ENCODE measurements at places on chromosomes 16 and 17. TPM values are rescaled to one million over a fixed set of nuclear protein-coding genes. Genes with fewer than 3 reads are reported as not detected.

GNG13 gene
- polyA plus RNA-seq = not detected

GRCh38 chr17:78343543-78344201 is 16.2 kb downstream of the SOCS3 start:
- no peak for DNase-seq

- no peak for DNase-seq
Observed at GRCh38 chr16:85192238-85193114, 80.2 kb upstream of the CIBAR2 start.

GRCh38 chr16:69859105-69859989 is 91.8 kb upstream of the CLEC18A start:
- DNase-seq = no peak

MARVELD3 gene
- not detected for polyA plus RNA-seq

SKAP1 gene
- not detected for polyA plus RNA-seq

- DNase-seq = no peak
Observed at GRCh38 chr16:83350481-83350880, 457.3 kb upstream of the HSBP1 start.

DNA sequence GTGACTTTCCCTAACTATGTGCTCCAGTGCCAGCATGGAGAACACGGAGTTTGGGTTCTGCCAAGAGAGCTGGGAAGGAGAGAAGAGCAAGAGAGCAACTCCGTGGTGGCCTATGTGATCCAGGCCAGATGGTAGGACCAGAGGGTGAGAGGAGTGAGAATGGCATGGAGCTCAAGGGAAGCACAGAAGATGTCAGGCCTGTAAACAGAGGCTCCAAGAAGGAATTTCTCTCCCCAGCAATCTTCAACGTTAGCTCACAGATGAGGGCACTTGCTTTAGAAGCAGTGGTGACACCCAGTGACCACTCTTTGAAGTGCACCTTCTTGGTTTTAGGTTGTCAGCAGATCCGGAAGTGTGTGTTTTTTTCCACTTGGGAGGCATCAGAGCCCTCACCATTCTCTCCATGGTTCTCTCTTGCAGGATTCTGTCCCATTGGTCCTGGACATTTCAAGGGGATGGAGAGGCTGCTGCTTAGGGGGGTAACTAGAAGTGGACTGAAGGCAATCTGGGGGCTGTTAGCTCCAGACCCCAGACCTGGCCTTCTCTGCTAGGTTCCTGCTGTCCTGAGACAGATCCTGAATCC is 18.1 kb upstream of the TMEM98 start:
- DNase-seq = peak; percentile 44
